Activated CD8-positive, alpha-beta memory T cell treated with anti-CD3 and anti-CD28 coated beads for 1 hour (primary cell): ENCODE measurements at places on chromosomes 6 and 20.

GRCh38 chr6:124888581-124889371 lies 73.5 kb upstream of the RNF217 start:
- no peak for DNase-seq

- no peak for DNase-seq
Measured at GRCh38 chr20:32631933-32632460, 41.7 kb downstream of the C20orf203 start.

DNA sequence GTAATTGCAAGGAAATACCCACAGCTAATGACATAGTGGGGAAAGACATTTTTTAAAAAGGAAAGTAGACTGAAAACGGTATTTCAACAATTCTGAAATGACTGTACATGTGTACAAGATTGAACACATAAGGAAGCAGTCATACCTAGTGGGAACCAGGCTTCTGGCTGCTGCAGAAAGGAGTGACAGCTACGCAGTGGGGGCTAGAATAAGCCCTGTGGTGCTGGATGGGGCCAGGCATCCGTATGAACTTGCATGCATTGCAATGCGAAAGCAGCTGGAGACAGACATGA lies 54.9 kb upstream of the GPR31 start:
- DNase-seq = no peak

DNA sequence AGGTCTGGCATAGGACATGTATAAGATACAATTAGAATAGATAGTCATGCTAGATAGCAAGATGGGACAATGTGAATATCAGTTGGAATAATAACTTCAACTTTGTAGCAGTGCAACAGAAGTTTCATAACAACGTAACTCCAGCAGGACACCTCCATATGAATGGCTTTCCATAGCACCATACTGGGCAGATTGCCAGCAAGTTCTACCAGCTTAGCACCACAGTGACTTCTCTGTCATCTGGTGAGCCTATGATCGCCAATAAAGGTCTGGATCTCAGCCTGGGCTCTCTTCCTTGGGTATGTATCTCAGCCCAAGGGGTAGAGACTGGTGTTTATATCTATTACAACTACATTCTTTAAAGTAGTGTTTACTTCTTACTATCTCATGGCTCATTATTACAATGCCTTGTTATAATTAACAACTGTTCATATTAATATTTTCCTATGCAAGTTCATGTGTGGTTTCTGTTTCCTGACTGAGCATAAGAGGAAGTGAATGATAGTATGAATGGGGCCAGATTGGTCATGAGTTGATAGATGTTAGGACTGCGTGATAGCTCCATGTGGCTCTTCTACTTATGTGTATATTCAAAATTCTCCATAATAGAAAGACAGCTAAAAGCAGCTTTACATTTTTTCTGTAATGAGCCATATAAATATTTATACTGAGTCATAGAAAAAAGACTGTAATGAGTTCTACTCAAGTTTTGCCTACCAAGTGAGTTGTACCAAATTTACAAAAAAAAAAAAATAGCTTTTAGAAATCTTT lies 22.9 kb downstream of the HTR1B start:
- no peak for DNase-seq

GRCh38 chr6:26594730-26595632 lies 1.8 kb upstream of the ABT1 start:
- DNase-seq = no peak

DNA sequence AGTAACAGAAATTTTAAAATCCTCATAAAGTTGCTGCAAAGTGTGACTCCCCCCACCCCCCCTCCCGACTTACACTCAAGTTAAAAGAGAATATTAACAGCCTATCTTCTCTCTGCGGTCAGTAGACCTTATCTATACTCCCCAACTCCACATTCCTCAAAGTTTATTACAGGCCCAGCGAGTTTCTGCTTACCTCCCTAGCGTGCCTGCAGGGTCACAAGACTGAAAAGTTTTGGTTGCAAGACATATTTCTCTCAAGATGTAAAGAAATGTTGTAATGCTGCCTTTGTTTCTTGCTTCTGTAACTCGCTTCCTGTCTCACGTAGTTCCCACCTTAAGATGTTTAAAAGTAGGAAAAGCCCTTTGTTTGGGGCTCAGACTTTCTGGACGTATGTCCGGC lies 699.6 kb downstream of the PHF3 start:
- DNase-seq = no peak

DNA sequence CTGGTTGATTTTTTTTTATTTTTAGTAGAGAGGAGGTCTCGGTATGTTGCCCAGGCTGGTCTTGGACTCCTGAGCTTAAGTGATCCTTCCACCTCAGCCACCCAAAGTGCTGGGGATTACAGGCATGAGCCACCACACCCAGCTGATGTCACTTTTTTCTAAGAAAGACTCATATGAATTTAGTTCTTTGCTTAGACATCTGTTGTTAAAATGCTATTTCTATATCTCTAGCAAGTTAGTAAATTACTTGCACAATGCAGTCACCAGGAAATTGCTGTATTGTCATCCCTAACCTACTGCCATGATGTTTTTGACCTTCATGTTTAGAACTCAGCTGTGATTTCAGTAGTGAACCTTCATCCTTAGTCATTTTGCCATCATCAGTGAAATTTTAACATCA lies 5.7 kb downstream of the KDM1B start:
- no peak for DNase-seq

DNA sequence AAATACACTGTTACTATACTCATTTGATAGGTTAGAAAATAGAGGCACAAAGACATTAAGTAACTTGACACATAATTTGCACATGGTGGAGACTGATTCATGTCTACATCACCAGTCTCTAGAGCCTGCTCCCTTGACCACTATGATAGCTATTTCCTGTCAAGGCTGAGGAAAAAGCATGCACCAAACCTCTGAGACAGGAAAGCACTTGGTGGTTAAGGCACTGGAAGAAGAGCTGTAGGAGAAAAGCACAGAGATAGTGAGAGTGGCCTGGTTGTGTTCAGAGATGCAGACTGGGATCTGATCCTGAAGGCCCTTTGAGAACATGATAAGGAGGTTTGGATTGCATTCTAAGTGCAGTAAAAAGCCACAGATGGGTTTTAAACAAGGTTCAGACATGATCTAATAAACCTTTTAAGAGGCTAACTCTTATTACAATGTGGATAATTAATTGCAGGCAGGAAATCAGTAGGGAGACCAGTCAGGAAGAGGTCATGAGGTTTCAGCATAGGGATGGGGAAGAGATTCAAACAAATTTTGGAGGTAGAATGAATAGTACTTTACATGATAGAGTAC lies 168.9 kb downstream of the PHF3 start:
- no peak for DNase-seq

DNA sequence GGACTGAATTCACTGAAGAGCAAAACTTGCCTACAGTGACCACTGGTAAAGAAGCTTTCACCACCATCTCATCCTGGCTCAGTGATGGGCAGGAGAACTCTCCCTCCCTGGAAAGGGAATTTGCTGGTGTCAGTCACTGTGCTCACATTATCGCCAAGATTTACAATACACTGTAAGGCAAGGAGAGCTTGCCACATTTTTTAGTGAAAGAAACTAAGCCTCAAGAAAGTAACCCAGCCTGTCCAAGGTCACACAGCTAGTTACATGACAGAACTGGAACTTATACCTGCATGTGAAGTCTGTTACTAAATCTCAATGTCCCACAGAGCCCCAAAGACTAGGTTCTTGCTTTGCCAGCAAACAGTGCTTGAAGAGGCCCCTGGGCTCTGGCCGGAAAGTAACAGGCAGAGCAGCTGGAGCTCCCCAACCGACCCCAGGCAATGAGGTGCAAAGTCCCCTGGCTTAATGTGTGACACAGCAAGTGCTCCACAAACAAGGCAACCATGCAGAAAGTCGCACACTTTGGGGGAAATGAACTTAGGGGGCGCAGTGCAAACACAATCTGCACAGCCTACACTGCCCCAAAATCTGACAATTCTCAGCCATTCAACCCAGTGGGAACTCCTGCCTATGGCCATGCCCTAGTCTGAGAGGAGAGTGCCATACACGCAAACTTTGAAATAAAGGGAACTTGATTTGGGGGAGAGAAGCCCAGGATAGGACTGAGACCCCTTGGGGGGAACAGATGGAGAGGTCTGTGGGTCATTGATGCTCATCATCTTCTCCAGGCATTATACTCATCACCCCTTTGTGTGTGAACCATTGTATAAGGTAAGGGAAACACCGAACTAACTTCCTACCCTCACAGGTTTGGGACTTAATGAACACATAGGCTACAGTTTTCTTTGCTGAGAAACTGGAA lies 1.9 kb downstream of the BCL2L1 start:
- DNase-seq = no peak

- DNase-seq = no peak
Measured at GRCh38 chr20:25394996-25395395, 4.4 kb upstream of the ABHD12 start.

GRCh38 chr6:34930221-34930620 lies 41.2 kb downstream of the ANKS1A start:
- no peak for DNase-seq

DNA sequence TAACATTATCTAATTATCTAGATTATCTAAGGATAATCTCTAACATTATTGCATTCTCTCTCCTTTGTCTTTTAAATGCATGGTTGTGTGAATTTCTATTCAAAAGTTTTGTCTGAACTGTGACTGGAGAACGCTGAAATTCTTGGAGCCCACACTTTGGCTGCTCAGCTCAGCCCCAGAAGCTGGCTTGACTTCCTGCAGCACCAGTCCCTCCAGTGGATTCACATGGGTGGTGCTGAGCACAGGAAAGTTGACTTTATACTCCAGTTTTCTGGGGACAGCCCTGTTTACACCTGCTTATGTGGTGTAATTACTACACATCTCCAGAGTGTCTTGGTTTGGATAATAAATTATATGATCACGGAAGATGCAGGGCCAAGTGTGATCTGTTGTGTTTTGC lies 255.1 kb upstream of the NOX3 start:
- DNase-seq = no peak

- DNase-seq = no peak
Measured at GRCh38 chr6:57423468-57423867, 106.0 kb downstream of the PRIM2 start.

DNA sequence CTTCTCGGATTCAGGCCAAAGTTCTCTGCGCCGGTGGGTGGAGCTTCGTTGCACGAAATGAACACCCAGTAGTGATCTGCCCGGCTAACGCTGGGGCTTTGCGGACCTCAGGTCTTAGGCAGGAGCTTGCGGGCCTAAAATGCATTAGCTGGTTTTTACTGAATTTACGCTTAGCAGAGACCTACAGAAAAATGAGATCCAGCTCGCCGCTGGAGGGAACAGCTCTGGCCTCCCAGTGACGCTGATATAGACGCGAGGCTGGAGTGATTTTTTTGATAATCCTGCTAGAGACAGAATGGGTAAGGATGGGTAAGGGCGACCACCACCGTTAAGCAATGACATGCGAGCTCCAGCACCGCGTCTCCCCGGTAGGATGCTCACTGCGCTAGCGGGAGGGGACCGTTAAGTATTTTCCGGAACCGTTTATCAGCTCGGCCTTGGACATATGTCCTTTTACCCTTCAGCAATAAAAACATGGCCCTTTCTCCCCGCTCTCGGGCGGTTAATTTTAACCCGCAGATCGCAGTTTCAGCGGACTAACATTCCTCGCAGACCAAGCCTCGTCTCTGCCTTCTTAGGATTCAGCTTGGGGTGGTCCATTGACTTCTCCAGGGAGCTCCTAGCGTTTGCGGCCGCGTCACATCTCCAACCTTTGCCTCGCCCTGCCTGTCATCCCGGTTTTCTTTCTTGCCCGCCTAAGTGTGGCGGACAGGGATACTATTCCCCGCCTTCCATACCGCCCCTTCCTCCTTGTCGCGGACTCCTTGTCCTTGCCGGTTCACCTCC lies 109.3 kb downstream of the GPX5 start:
- no peak for DNase-seq

DNA sequence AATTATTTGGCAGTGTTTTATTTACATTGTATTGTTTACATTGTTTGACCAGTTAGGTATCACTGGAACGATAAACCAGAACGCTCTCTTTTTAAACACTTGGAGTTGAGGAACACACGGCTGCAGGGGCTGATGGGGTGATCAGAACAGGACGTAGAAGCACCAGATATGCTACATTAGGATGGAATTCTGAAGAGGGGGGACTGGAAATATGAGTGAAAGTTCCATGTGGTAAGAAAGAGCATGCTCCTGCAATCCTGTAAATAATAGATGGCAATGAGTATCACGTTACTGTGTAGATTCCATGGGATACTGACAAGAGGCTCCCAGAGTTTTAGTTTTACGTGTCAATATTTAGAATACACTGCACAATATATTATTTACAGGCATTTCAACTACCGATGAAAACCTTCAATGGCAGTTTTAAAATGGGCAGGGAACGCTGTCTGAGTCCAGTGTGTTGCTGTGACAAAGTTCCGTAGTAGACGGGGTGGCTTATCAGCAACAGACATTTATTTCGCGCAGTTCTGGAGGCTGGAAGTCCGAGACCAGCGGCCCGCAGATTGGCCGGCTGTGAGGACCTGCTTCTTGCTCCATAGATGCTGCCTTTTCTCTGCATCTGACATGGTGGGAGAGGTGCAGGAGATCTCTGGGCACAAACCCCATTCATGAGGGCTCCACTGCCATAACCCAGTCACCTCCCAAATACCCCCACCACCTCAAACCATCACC lies 43.1 kb downstream of the SYNJ2 start:
- DNase-seq = no peak

DNA sequence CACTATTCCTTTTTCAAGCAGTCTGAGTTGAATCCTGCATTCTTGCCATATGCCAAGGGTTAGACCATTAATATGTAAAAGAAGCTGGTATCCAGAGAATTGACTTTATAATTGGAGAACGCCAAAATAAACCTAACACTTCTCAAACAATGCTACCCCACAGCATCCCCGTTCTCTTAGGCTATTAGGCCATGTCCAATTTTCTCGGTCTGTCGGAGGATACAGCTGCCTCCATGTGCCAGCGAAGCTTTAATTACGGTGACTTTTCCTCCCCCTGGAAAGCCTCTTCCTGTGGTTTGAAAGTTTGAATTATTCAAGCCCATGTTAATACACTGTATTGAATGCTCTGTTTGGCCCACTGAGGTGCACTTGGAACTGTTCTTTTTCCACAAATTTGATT lies 60.5 kb downstream of the HS3ST5 start:
- no peak for DNase-seq

DNA sequence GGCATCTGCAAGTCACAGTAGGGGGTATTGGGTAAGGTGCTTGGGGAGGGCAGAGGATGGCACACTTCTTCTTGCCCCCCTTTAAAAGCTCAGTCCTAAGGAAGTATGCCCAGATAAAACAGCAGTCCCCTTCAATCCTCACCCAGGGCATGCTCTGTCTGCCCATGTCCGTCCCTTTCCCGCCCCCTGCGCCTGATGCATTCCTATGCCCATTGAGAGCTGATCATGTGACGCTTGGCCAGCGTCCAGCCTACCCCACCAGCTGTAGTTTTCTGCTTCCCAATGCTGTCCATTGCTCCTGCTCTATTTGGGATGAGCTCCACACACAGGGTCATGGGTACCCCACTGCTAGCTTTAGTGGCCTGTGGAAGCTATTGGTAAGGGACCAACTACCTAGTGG lies 8.3 kb downstream of the SIGLEC1 start:
- no peak for DNase-seq
